Caudate nucleus (tissue), 63 donors: ENCODE measurements at places on chromosomes 16 and 17.

- peak; percentile 74 for DNase-seq
Observed at GRCh38 chr17:39677542-39678339, 9.5 kb downstream of the PNMT start.

DNA sequence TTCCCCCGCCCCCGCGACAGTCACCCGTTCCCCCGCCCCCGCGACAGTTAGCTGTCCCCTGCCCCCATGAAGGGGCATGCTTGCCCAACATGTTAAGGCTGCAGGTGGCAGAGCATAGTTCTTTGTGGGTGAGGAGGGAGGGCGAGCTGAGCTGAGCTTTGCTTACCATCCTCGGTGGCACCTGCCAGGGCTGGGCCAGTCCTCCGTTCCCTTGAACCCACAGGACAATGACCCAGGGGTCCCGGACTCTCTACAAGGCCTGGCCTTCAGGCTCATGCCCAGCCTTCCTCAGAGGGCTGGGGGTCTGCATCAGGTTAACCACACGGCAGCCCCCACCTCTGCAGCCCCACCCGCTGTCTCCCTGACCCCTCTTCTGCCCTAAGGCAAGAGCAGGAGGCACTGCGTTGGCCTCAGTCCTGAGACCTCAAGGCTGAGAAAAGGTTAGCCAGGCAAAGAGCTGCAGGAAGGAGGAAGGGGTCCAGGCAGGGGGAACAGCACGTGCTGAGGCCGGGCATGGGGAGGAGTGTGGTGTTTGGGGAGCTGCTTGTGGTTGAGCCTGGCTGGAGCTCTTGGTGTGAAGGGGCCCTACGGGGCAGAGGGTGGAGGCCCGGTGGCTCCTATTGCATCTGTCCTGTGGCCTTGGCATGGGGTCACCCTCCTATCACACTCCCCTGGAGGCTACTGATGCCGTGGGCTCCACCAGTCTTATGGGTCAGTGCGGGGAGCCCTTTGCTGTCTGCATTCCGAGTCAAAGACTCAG, 11.4 kb upstream of the DOC2B start:
- no peak for DNase-seq

DNA sequence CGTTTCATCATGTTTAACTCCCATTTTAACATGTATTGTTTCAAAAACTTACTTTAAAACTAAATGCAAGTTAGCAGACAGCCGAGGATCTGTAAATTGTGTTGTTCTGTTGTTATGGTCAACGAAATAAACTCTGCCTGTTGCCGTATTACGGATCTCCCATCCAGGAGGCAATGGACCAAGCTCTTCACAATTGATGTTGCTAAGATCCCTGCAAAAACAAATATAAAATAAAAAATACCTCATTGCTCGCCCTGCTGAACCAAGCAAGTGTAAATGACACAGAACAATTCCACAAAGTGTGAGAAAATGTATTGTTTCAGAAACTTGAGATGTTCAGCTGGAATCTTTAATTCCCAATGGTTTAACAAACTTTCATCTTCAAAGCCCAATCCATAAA, 65.0 kb downstream of the CEP95 start:
- DNase-seq, result no peak

- no peak for DNase-seq
Observed at GRCh38 chr17:61561354-61561753, 29.7 kb downstream of the NACA2 start.

DNA sequence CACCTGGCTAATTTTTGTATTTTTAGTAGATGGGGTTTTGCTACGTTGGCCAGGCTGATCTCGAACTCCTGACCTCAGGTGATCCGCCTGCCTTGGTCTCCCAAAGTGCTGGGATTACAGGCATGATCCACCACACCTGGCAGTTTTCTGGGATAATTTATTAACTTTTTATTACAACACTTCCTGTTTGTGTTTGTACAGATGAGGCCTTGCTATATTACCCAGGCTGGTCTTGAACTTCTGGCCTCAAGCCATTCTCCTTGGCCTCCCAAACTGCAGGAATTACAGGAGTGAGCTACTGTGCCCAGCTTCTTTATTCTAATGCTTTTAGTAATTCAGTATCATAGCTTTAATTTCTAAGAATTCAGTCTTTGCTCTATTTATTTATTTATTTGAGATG, 16.1 kb upstream of the SPN start:
- no peak for DNase-seq

DNA sequence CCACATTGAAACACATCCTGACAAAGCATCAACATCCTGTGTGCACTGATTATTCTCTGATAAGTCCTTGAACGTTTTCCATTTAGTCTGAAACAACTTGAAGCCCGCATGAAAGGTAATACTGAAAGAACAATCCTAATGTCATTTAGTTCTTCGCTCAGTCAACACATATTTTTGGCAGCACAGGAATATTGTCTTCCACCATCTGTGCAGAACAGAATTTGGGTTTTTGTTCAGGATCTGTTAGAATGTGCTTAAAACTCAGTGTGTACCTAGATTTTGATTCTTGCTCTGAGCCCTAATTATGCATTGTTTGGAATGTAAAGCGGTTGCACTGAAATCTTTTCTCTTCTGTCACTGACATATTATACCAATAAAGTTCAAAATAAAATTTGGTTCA, 1036.6 kb downstream of the CDH11 start:
- DNase-seq, result no peak

DNA sequence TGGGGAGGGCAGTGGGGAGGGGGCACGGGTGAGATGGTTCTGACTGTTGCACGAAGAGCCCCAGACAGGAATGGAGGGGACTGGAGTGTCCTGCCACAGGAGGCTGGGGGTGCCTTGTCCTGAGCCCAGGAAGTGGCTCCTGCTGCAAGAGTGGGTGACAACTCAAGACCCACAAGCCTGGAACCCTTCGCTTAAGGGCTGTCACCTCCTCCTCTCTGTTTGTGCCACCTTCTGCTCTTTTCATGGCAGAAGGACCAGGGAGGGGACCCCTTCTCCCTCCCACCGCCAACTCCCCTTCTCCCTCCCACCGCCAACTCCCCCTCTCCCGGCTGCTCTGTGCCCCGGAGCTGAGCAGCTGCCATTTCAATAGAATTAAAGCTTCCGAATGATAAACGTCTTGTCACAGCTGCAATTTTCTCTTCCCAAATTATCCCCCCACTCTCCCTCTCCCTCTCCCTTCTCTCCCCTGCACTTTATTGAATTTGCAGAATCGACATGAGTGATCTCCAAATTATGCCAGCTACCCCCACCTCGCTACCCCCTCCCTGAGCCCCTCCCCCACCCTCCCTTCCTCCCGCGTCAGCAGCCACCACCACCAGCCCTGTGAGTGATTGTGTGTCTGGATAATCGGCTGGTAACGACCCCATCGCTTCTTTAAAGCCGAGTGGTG, 13.7 kb downstream of the GJD3 start:
- no peak for DNase-seq

DNA sequence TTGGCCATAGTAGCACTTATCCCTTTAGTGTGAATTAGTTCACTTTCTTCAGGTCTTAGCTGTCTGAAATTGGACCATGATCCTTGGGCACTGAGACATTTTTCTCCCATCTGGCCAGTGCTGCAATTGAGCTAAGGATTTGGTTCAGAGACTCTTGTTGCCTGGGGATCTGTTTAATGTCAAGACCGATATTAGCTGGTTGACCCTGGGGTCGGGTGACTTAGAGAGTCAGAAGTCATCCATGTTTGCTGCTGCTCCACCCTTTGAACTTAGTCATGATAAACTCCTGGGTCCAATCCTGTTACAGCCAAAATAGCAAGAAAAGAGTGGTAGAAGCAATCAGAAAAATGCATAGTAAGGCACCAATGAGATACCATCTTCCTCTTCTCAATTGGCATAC, 45.8 kb upstream of the TOX3 start:
- DNase-seq, result no peak

DNA sequence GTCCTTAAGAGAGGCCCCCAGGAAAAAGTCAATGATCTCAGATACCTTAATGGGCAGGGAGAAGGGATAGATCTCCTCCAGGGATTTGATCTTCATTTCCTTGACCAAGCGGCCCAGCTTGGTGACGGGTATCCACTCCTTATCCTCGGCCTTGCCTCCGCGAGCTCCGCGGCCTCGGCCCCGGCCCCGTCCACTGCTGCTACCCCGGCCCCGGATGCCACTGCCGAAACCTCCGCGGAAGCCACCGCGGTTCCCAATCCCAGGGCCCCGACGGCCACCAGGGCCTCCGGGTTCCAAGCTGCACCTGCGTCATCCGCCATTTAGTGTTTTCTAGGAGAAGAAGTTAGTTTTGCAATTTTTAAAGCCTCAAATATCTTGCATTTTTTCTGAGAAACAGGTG, 65.2 kb upstream of the KIF2B start:
- no peak for DNase-seq

DNA sequence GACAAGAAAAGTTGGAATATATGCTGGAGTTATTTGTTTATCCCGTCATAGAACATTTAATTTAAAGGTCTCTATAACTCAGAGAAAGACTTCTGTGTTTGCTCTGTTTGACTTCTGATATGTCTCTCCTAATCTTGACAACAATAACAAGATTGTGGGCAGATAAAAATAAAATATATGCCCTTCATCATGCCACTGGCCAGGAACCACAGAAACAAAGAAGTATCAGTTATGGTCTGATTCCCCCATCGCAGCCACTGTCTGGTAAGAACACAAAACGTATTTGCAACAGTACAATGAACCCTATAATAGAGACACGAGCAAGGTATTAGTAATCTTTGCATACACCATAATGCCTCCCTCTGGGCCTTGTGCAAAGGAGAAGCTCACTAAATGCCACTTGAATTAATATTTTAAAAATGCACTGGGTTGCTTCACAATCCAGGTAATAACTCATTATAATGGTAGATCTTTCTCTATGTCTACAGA, 1498.3 kb downstream of the CDH11 start:
- no peak for DNase-seq

- peak; percentile 89 for DNase-seq
Observed at GRCh38 chr16:69890114-69890891, 60.8 kb upstream of the CLEC18A start.

- DNase-seq, result no peak
Observed at GRCh38 chr17:36036235-36036634, 18.5 kb upstream of the CCL23 start.
